ENCODE measurements at places on chromosomes 5 and 9.

DNA sequence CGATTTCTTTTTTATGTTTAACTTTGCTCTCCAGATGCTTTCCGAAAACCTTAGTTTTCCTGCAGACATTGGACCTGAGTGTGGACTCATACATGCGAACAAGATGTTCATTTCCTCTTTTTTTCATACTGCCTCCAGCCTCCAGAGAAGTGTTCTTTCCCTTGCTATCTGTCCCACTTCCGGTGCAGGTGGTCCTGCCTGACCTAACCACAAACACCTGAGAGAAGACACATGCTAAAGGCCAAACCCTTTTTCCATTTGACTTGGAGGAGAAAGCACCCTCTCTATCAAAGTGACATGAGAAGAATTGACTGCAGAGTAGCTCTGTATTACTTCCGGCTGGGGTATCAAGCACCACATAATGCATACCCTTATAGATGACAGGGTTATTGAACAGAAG lies 334.0 kb downstream of the ARHGEF28 start:
- DNase-seq, result no peak

DNA sequence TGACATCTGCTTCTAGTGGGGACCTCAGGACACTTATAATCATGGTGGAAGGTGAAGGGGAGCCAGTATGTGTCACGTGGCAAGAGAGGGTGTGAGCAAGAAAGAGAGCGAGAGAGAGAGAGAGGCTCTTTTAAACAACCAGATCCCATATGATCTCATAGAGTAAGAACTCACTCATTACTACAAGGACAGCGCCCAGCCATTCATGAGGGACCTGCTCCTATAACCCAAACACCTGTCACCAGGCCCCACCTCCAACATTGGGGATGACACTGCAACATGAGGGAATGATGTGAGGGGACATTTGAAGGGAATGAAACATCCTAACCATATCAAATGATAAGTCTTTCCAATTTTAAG lies 427.5 kb downstream of the EFNA5 start:
- DNase-seq, result no peak

DNA sequence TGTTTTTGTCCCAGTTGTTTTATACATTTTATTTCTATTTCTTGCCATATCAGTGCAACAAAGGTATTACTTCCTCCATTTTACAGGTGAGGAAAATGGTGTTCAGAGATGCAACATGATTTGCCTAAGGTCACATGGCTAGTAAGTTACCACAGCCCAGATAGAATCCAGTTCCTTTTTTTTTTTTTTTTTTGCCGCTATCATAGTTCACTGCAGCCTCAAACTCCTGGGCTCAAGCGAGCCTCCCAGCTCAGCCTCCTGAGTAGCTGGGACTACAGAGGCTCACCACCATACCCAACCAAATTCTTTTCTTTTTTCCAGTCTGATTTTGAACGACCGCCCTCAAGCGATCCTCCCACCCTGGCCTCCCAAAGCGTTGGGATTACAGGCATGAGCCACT lies 480 bp upstream of the CCDC69 start:
- DNase-seq, result no peak

- DNase-seq, result no peak
These were observed 6.5 kb upstream of the MED10 start for GRCh38 chr5:6384856-6385255.

DNA sequence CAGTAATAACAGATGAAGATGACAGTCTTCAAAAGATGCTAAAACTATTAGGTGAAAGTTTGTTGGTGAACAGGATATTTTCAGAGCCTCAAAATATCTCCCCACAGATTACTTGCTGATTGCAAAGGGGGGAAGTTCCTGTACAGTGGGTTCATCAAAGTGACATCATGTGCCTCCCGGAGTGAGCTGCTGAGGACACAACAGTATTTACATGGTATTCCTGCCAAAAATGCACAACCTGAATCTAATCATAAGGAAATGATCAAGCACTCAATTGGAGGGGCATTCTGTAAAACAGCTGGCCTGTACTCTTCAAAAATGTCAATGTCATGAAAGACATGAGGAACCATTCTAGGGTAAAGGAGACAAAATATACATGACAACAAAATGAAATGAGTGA lies 18.9 kb upstream of the GLIS3 start:
- no peak for DNase-seq

DNA sequence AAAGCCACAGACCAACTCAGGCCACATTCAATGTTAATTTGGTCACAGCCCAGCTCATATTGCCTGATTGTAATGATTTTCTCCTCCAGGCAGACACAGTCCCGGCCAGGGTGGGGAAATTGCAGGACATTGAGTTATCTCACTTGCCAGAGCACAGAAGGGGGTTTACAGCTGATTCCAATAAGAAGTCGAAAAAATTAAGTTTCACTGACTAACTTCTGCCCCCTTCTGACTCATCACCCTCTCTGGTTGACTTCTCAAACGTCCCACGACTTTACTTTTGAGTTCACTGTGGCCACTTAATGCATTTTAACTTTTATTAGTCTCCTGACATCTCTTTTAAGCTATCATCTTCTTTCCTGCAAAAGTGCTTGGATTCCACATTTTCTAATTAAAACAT lies 321.4 kb upstream of the WWC1 start:
- no peak for DNase-seq
